Mesenchymal stem cell (in vitro differentiated cells and primary cell): ENCODE measurements at places on chromosomes 1 and 21.

DNA sequence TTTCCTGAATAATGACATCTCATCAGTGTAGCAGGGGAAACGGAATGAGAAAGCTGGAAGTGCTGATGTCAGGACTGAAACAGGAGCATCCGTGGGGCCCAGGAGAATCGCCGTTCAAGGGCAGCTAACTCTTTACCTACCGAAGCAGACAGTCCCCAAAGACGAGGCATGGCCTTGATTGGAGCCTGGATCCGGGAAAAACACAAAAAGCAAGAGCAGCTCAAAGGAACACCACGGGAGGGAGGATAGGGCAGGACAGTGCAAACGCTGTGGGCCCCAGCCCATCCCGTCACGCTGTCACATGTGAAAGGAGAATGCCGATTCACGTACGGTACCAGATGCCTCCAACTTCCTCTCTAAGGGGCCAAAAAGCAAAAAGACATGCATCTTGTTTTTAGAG is 34.9 kb downstream of the WNT9A start:
- DNase-seq = no peak
- no peaks in the 10 kb centered on the region for H3K36me3 ChIP-seq
- no peak overlapping the region for H3K4me3 ChIP-seq
- no peaks in the 10 kb centered on the region for H3K27me3 ChIP-seq
- H3K4me1 ChIP-seq = peaks cover 71% of the 10 kb centered on the region

DNA sequence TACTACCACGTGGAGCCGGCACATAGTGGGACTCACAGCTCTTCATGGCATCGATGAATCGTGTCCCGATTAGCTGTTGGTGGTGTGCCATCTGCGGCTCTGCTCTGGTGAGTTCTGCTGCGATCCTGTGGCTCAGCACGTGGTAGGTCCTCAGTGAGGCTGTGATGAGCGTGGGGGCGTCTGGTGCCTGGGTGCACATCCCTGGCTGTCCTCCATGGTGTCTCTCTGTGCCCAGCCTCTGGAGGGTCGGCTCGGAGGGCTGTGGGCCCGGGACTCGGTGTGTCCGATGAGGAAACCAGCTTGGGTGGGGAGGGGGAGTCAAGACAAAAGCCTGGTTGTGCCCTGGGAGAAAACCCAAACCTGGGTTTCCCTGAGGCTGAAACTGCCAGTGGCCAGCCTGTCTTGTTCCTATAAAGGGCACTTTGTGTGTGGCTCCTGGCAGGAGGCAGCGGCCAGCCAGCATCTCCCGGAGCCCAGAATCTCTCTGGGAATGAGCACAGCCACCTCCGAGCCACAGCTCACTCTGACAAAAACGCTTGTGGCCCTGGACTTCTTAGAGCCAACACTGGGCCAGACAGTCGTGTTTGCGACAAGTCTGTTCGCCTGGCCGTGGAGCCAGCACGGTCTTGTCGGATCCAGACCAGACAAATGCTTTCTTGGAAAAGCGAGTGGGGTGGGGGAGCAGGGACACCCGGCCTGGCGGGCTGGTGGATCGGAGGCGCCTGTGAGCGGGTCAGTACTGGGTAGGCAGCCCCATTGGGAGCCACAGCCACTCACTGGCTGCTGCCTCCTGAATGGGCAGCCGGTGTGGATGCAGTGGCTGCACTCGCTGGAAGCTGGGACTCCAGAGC is 31.8 kb downstream of the SPSB1 start:
- peaks cover 70% of the 10 kb centered on the region for H3K4me1 ChIP-seq
- peaks cover 52% of the 10 kb centered on the region for H3K36me3 ChIP-seq
- H3K27me3 ChIP-seq = no peaks in the 10 kb centered on the region
- no peak overlapping the region for H3K4me3 ChIP-seq
- DNase-seq = no peak

DNA sequence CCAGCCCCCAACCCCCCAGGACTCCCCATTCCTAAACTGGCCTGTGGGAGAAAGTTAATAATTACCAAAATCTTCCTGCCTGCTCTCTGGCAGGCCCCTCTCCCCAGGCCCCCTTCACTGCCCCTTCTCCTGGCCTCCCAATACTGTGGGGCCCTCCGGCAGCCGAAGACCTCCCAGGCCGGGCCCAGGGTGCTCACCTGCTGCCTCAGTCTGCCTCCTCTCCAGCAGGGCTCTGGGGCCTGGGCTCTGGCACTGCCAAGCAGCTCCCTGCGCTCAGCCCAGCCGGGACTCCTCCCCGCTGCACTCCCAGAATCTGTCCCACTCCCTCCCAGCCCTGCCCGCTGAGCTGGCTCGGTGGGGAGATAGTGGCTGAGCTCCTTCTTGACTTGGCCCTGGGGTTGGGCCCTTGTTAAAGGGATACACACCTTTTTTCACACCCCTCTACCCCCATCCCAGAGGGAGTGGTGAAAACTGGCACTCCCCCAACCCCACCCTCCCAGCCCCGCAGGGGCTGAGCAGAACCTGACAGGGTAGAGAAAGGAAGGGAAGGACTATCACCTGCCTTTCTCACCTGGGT is at the start of gene S100A16:
TSS of gene S100A16 (minus strand) at position 383 of the 577 bp plus-strand sequence. CDS start 4,986 bp downstream, outside the sequence.
- no peaks in the 10 kb centered on the region for H3K27me3 ChIP-seq
- H3K27ac ChIP-seq = peak within 1 kb of the TSS; percentile 95
- peak; percentile 44 for DNase-seq
- peaks cover 7% of the 10 kb centered on the region for H3K36me3 ChIP-seq
- H3K4me3 ChIP-seq = peak within 1 kb of the TSS; percentile 67

DNA sequence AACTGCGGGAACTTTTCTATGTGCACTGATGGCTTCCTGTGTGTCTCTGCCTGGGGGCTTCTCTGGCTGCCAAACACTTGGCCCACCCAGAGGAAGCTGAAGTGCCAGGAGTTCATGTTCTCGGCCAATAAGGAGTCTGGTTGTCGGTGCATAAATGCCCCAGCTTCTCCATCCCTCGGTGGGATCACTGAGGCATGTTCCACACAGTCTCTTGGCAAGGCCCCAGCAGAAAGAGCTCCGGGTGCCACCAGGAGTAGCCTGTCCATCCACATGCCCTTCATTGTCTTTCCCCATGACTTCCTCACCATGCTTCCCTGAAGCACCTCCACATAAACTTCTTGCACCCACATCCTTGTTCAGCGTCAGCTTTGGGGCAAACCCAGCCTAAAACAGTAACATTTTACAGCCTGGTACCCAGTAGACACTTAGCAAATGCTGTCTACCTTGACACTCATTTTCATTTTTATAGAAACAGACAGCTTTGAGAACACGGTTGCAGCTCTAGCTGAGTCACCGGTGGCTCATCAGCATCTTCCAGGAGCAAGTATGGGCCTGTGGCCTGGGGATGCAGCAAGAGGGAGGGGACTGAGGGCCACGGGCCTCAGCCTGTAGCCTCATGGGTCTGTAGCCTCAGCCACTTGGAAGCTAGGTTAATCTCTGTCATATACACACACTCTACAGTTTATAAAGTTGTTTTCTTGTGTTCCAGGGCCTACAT is 14.8 kb upstream of the CDCP2 start:
- no peak overlapping the region for H3K4me3 ChIP-seq
- H3K27me3 ChIP-seq = peaks cover 11% of the 10 kb centered on the region
- H3K27ac ChIP-seq = no peak overlapping the region
- peaks cover 2% of the 10 kb centered on the region for H3K4me1 ChIP-seq
- no peaks in the 10 kb centered on the region for H3K36me3 ChIP-seq

DNA sequence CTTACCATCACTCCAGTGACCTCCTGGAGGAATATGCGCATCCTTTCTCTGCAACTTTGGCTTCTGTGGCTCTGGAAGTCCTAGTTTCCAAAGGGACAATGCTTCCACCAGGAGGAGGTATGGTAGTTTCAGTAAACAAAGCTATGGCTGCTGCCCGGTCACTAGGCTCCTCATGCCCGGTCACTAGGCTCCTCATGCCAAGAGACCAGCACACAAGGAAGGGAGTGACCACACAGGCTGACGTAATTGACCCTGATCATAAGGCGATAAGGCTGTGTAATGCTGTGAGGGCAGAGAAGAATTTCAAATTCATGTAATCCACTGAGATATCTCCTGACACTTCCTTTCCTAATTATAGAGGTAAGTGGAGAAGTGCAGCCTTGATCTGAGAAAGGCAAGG is 102.9 kb downstream of the DTL start:
- H3K36me3 ChIP-seq = no peaks in the 10 kb centered on the region
- H3K27ac ChIP-seq = no peak overlapping the region
- H3K4me1 ChIP-seq = peaks cover 1% of the 10 kb centered on the region
- no peak for DNase-seq
- H3K4me3 ChIP-seq = no peak overlapping the region

DNA sequence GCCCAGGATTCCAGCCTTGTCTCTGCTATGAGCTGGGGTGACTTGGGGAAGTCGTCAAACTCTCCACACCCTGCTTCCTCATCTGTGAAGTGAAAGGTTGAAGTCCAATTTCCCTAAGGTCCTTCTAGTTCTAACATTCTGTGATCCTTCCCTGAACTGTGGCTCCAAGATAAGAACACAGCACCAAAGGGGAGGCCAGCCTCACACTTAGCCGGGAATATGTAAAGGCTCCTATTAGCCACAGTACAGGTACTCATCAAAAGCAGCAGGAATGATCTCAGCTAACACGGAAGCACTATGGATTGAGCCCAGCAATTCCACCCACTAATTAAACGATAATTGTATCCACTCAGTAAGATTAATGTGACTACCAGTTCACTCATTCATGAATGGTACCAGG is 4.0 kb downstream of the SLC30A10 start:
- DNase-seq = no peak
- H3K4me1 ChIP-seq = peaks cover 13% of the 10 kb centered on the region
- no peak overlapping the region for H3K27ac ChIP-seq
- no peak overlapping the region for H3K4me3 ChIP-seq
- H3K27me3 ChIP-seq = peaks cover 18% of the 10 kb centered on the region

GRCh38 chr1:50447961-50448360 is 24.7 kb upstream of the DMRTA2 start:
- H3K4me1 ChIP-seq = no peaks in the 10 kb centered on the region
- H3K27me3 ChIP-seq = no peaks in the 10 kb centered on the region
- no peak for DNase-seq
- no peaks in the 10 kb centered on the region for H3K36me3 ChIP-seq
- H3K27ac ChIP-seq = no peak overlapping the region

- no peaks in the 10 kb centered on the region for H3K27me3 ChIP-seq
- H3K4me1 ChIP-seq = peaks cover 3% of the 10 kb centered on the region
- no peak overlapping the region for H3K27ac ChIP-seq
Measured at GRCh38 chr1:156463874-156464273, 36.7 kb downstream of the MEF2D start.

GRCh38 chr1:206100226-206100815 is 16.9 kb downstream of the AVPR1B start:
- peaks cover 52% of the 10 kb centered on the region for H3K36me3 ChIP-seq
- no peak overlapping the region for H3K4me3 ChIP-seq
- H3K27ac ChIP-seq = no peak overlapping the region
- no peak for DNase-seq

GRCh38 chr1:227898502-227899140 is 49.1 kb downstream of the WNT9A start:
- no peaks in the 10 kb centered on the region for H3K36me3 ChIP-seq
- peaks cover 41% of the 10 kb centered on the region for H3K4me1 ChIP-seq
- H3K27ac ChIP-seq = no peak overlapping the region
- DNase-seq = no peak
- no peak overlapping the region for H3K4me3 ChIP-seq

DNA sequence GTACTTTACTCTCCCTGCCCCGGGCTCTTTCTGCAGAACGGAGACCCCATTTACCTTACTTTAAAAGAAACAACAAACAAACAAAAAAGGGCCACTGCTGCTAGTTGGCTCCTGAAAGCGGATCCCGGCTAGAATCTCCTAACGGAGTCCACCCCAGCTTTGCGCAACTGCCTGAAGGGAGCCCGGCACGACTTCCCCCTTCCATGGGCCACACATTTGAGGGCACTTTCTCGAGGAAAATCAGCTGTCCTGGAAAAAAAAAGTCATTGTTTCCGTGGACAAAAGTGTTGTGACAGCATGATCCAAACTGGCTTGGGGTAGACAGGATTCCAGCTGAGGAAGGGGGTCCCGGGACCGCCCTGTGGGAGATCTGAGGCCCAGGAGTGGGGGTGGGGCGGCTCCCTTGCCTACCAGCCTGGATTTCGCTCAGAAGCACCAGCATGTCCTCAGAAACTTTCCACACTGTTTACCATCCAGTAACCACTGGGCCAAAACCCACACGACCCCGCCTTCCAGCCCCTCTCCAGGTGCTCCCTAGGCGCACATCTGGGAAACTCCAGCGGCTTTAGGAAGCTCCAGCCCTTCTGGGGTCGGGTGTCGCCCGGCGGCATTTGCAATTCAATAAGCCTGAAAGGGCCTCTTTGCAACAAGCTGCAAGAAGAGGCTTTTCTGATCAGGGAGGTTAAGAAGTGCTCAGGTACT is 4.8 kb downstream of the RIPK4 start:
- H3K4me3 ChIP-seq = peak overlapping the region; percentile 51
- H3K27me3 ChIP-seq = peaks cover 75% of the 10 kb centered on the region
- H3K27ac ChIP-seq = peak overlapping the region; percentile 19
- no peak for DNase-seq
- H3K36me3 ChIP-seq = no peaks in the 10 kb centered on the region

GRCh38 chr1:242187171-242187570 is 188.3 kb upstream of the MAP1LC3C start:
- H3K4me3 ChIP-seq = no peak overlapping the region
- H3K27me3 ChIP-seq = no peaks in the 10 kb centered on the region
- DNase-seq = no peak
- H3K27ac ChIP-seq = no peak overlapping the region
- no peaks in the 10 kb centered on the region for H3K4me1 ChIP-seq

DNA sequence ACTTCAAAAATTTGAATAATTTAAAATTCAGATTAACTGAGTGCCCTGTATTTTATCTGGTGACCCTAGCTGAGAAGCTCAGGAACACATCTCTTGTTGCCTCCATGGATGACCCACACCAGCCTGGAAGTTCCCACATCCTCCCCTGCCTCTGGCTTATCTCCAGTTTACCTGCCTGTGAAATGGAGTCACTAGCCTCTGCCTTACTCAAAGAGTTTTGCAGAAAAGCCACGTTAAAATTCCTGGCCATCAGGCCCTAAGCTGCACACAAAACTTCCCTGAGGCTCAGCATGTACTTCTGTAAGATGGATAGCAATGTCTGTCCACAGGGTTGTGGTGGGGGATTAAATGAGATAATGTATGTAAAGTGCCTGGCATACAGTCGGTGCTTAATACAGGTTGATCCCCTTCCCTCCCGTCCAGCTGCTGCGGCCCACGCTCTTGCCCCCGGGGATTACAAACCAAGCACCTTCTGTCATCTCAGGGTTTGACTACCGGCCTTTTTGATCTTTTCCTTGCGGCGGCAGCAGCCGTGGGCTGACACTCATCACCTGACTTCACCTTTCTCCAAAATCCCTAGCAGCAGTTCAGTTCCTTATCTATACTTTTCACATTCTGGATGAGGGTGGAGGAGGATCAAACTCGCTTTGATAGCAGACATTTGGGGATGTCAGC is 136.5 kb downstream of the CSMD2 start:
- H3K4me3 ChIP-seq = no peak overlapping the region
- peaks cover 13% of the 10 kb centered on the region for H3K36me3 ChIP-seq
- no peak for DNase-seq
- no peak overlapping the region for H3K27ac ChIP-seq

- no peaks in the 10 kb centered on the region for H3K36me3 ChIP-seq
- H3K27me3 ChIP-seq = no peaks in the 10 kb centered on the region
- H3K4me1 ChIP-seq = no peaks in the 10 kb centered on the region
- no peak overlapping the region for H3K4me3 ChIP-seq
- no peak for DNase-seq
- no peak overlapping the region for H3K27ac ChIP-seq
Measured at GRCh38 chr1:218529646-218530300, 184.6 kb downstream of the TGFB2 start.

GRCh38 chr1:241171991-241172390 is 185.0 kb downstream of the RGS7 start:
- no peaks in the 10 kb centered on the region for H3K36me3 ChIP-seq
- H3K27ac ChIP-seq = no peak overlapping the region
- H3K27me3 ChIP-seq = no peaks in the 10 kb centered on the region
- H3K4me1 ChIP-seq = no peaks in the 10 kb centered on the region
- DNase-seq = no peak

GRCh38 chr1:226660410-226661182 is 78.5 kb downstream of the ITPKB start:
- no peaks in the 10 kb centered on the region for H3K36me3 ChIP-seq
- H3K27ac ChIP-seq = no peak overlapping the region
- DNase-seq = no peak
